ENCODE measurements at places on chromosomes 7 and 10. TPM values are rescaled to one million over a fixed set of nuclear protein-coding genes. Genes with fewer than 3 reads are reported as not detected.

Gene MSMB
- not detected for polyA plus RNA-seq

Gene CDCA7L
- 15.7 TPM for polyA plus RNA-seq

Gene SRI
- 79.2 TPM for polyA plus RNA-seq

Gene C10orf88
- 12.9 TPM for polyA plus RNA-seq

Gene PRKAR1B
- 28.8 TPM for polyA plus RNA-seq

Gene VWDE
- polyA plus RNA-seq = 1.6 TPM

Gene PLAU
- 29.4 TPM for polyA plus RNA-seq

Gene SEC61G
- 114 TPM for polyA plus RNA-seq

Gene TMEM213
- 0.09 TPM for polyA plus RNA-seq

Gene PRPF18
- polyA plus RNA-seq = 25.5 TPM

Gene OPALIN
- not detected for polyA plus RNA-seq

Gene FAM25C
- polyA plus RNA-seq = not detected

Gene ST8SIA6
- polyA plus RNA-seq = 1.3 TPM

Gene UPK3B
- 0.22 TPM for polyA plus RNA-seq

Gene FKBP6
- polyA plus RNA-seq = 0.23 TPM

Gene PNLIPRP3
- polyA plus RNA-seq = not detected

Gene RBP3
- 0.09 TPM for polyA plus RNA-seq

Gene SDK1
- polyA plus RNA-seq = 3.4 TPM

Gene OR2A42
- 0.34 TPM for polyA plus RNA-seq

Gene NRP1
- 91.0 TPM for polyA plus RNA-seq

All from forelimb muscle (tissue), 1 donor.